ENCODE measurements at places on chromosomes 7 and 10.
A peak's percentile ranks its signal among the peaks of the same experiment; 100 is the strongest.

- no peak for DNase-seq
Measured at GRCh38 chr10:54607983-54608382, 193.0 kb downstream of the PCDH15 start.

GRCh38 chr7:106639476-106640334, 21.3 kb downstream of the CCDC71L start:
- no peak for DNase-seq

DNA sequence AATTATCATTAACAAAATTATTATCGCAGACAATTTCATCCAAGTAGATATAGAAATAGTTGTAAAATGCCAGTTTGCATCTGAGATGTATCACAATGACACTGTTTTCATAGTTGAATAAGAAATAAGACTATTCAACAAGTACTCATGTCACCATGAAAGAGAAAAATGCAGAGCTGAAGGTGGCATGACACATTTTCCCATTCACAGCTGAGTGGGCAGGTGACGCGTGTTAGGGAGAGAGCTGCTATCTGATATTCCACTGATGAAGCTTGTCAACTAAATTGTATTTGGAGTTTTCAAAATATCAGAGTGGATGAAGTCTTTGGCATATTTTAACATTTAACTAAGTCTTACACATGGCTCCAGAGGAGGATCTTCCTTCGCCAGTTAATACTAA, 70.3 kb upstream of the HDAC9 start:
- DNase-seq: no peak

DNA sequence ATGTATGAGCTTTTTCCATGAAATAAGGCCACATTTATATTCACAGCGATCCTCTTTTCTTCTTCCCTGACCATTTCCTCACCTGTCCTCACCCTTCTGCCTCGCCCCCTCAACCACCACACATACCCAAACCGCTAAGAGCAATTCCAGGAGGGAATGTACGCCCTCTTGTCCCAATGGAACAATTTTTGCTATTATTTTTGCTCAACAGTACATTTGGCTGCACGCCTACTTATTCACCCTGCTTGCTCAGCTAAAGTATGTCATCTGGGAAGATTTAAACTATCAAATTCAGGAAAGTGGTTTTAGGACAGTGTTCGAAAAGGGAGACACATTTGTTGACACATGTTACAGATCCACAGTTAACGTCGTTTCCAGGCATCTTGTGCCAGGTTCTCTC, 252.7 kb downstream of the NEBL start:
- no peak for DNase-seq

DNA sequence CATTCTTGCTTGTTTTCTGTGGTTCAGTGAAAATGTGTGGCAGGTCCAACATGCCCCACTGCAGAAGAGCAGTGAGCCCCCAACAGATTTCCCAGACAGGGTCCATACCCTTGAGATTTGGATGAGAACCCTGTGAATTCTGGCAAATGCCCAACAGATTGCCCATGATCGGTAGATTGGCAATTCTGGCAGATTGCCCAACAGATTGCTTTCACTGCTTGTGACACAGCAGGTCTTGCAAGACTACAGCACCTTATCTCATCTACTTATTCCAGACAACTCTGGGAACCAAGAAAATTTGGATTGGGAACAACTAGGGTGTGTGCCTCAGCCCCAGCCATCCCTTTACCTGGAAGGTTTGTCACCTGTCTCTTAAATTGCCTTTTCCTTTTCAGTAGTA, 143.7 kb upstream of the COL1A2 start:
- no peak for DNase-seq

DNA sequence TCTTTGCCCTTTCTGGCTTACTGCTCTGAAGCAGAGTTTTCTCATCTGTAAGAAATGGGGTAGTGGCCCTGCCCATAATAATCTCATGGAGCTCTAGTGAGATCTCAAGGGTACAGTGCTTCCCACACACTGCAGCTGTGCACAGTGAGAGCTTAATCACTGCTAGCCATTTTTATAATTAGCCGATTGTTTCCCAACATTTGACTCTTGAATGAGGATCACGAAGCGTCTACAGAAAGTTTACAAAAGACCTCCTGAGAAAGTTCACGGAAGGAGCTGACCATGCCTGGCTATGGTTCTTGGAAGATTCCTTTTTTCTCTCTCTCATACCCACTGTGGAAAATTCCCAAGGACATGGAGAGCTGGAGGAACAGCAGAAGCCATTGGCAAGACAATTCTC, 70.4 kb downstream of the FAM171A1 start:
- DNase-seq: no peak

DNA sequence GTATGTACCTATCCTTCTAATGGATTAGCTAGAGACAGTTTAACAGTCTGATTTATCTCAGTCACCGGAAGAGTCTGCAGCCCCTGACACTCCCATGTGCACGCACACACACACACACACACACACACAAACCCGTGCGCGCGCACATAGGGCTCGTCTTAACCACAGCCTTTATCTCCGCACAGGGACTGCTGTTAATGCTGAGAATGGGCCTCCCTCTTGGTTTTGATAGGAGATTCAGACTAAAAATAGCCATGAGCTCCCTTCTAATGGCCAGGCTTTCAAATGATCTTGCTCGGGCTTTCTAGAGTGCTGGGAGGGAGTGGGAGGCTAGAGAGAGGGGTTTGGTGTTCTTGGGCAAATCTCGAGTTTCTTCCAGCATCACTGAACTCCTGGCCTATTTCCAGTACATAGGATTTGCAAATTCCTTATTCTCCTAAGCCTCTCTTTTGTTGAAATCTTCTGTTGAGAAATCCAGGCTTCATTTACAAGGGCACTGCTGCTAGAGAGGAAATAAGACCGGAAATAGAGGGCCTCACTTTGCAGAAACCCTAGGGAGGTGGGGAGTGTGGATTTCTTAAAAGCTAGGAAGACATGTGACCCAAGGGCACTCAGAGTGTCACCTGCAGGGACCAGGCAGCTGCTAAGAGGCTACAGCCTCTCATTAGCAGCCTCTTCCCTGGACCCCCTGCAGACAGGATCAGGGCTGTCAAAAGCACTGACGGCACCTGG, 2.4 kb downstream of the TMEM72 start:
- peak; percentile 4 for DNase-seq

- no peak for DNase-seq
Measured at GRCh38 chr7:29569648-29570047, 6.0 kb downstream of the PRR15 start.

- no peak for DNase-seq
Measured at GRCh38 chr7:138116141-138116540, 39.9 kb downstream of the AKR1D1 start.

DNA sequence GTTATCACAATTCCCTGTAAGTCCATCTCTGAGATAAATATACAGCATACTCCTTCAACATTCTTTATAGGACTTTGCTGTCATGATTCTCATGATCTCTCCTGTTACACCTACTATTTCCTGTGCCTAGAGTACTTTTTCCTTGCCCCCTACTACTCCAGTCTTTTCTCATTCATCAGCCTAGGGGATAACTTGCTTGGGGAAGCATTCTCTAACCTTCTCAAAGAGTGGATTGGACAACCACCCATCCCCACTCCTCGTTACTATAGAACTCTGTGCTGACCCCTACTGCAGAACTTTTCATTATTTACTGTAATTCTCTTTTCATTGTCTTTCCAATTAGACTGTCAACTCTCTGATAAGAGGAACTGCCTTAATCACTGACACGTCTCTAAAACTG, 57.4 kb upstream of the TFEC start:
- no peak for DNase-seq

GRCh38 chr7:80472491-80473200, 39.2 kb downstream of the GNAT3 start:
- DNase-seq: no peak

DNA sequence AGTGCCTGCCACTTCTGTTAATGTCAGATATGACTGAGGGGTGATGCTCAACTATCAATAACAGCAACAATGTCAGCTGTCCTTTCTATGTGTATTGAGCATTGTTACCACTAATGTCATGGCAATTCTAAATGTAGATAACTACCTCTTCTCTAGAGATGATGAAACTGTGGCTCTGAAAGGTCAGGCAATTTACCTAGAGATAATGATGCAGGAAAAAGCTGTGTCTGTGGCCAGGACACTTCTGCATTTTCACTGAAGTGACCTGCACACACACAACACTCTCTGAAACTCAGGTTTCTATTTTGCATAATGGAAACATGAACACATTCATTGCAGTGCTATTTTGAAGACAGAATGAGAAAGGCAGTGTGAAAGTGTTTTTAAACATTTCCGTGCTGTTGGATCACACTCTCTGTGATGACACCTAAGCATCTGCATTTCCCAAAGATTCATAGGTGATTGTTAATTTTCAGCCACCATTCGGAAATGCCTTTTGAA, 148.2 kb downstream of the KCND2 start:
- no peak for DNase-seq

- no peak for DNase-seq
Measured at GRCh38 chr7:124403587-124403986, 362.0 kb downstream of the GPR37 start.

DNA sequence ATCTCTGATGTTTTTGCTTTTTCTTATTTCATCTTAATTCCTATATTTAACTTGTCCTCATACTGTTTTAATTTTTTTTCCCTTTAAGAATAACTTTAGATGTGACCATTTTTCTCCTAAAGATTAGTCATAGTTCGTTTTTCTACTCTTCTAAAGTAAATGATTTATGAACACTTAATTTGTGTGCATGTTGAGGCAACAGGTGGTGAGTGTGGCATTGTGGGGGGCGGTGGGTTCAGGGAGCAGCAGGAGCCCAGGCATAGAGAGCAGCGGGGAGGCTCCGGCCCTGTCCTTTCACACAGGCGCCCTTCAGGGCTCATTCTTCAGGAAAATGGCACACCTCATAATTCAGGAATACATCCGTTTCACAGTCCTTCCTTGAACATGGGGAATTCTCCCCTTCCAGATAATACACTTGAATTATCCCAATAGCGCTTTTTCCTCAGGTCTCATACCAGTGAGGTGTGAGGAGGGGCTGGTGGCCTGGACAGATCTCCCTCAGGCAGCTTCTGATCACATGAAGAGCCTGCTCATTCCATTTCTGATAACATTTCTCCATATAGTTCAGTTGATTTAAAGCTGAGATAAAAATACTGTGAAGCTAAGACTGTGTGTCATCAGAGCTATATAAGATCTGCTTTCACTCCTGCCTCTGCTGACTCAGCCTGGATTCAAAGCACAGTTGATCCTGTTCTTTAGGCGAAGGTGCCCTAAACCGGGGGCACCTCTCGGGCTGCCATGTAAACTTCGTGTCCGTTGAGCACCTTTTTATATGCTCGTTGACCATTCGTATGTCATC, 40.2 kb downstream of the CUL1 start:
- DNase-seq: no peak

DNA sequence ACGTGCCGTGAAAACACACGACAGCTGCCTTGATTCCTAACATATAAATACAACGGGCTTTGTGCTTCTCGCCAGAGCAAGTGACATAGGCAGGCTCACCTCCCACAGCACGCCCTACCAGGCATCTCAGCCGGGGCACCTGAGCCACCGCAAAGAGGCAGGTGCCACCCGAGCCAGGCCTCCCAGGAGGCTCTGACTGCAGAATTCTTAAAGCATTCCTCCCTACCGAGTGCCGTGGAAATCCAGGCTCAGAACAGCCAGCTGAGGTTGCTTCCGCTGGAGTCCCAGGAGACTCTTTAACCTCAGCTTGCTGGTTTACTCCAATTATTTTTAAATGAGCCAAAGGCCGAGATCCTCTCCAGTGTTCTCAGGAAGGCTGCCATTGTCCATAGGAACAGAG, 206.5 kb downstream of the USP6NL start:
- DNase-seq: no peak

GRCh38 chr10:129626796-129627435, 159.9 kb downstream of the MGMT start:
- no peak for DNase-seq

DNA sequence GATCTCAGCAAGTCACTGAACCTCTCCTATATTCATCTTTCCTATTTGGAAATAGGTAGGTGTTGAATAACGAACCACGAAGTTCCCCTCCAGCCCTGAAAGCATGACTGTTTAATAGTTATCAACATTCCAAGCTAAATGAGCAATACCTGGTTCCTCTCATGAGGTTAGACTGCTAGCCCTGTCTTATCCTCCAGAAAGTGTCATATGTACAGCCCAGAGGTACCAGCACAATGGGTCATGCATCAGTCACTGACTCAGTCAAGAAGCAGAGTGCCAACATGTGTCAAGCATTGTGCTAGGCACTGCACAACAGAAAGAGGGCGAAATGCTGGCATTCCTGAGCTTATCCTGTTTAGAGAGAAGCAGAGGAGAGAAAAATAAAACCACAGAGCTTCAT, 70.0 kb downstream of the AMPH start:
- DNase-seq: no peak

DNA sequence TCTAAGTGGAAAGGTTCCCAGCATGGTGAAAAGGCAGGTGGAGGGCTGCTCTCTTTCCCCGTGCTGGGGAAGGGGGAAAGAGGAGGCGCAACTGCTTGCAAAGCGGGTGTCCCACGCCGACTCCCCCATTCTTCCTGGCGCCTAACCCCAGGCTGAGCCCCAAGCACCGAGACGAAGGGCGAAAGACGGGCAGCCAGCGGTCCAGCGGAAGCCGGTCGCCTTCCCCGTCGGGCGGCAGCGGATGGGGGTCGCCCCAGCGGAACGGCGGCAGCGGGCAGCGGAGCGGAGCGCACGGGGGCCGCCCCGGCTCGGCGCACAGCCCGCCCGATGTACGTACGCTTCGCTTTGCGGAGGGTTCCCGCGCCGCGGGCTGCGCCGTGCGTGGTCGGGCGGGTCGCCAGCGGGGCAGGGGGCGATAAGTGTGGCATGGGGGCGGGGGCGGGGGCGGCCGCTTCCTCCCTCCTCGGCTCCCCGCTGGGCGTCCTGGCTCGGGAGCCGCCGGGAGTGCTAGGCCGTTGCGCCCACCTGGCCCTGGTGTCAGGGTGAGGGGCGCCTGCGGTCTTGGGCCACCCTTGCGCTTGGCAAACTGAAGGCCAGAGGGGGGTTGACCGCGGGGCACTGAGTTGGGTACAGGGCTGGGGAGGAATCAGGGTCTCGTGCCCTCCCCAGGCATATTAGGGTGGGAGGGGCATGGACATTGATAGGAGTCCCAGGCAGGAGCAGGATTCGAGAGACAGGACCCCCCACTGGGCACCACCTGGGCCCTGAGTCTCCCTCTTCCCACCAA, 35.2 kb upstream of the HSPB1 start:
- no peak for DNase-seq

DNA sequence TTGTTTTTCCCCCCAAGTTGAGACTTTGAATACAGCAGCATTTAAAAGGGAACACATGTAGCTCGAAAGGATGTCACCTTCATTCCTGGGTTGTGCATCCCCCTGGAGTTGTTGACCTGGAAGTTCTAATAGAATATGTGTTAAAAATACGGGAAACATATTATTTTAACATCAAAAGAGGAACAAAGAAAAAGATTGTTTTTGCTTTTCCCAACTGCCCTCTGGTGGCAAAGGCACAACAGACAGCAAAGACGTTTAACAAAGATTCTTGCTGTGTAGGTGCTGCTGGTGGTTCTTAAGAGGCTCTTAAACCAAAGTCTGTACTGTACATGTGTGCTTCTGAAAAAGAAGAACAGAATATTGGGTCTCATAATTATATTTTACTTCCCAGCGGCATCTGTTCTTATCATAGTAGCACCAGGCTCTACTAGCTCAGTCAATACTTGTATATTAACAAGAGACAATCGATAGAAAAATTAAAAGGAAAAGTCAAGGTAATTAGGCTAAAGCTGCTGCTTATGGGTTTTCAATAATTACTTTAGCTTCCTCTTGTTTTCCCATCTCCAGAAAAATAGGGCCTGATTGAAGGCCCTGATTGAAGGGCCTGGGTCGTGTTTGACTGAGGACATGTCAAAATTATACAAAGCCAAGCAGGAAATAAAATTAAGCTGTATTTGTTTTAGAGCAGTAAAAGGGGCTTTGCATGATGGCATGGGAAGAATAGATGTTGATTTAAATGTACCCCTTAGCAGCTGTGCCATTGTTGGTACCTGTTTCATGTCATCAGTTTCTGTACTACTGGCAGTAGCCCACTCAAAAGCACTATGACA, 384.2 kb upstream of the LRGUK start:
- no peak for DNase-seq
